ENCODE measurements at places on chromosomes 16 and 17. TPM values are rescaled to one million over a fixed set of nuclear protein-coding genes. Genes with fewer than 3 reads are reported as not detected.

DNA sequence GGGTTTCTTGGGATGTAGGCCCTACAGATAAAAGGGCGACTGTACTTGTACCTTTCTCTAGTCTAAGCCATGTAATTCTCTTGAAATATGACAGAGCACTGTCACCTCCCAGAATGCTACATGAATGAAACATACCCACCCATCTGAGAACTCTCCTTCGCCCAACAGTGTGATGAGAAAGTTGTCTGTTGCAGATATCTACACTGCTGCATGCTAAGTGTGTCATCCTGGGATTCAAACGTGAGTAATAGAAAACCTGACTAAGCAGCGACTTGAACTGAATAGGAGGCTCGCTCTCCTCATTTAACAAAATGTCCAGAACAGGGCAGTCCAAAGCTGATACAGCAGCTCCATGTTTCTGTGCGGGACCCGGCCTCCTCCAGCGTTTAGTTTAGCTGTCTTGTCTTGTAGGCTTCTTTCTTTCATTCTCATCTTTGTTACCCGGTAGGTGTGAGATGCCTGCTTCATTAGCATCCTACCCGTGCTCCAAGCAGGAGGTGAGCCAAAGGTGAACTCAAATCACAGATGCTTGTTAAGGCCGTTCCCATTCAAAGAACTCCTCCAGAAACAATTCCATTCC is 211.9 kb downstream of the PRKCA start:
- H3K27ac ChIP-seq = no peak overlapping the region
- H3K4me1 ChIP-seq = no peaks in the 10 kb centered on the region
- no peak for DNase-seq
- H3K4me3 ChIP-seq = no peak overlapping the region

DNA sequence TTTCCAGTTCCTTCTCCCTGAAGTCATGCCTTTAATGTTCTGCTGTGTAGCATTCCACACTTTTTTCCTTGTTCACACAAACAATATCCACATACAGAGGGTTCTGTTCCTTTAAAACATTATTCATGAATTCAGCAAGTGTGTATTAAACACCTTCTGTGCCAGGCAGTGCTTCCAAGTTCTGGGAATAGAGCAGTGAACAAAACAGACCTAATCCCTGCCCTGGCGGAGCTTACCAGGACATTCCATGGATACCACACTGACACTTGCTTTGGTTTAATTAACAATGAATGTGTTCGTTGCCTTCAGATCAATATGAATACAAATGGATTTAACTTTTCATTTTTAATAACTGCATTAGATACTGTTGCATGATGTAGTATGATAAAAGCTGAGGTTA is 57.9 kb upstream of the CLEC19A start:
- H3K36me3 ChIP-seq = no peaks in the 10 kb centered on the region
- H3K27me3 ChIP-seq = no peaks in the 10 kb centered on the region
- H3K4me1 ChIP-seq = no peaks in the 10 kb centered on the region
- no peak for DNase-seq
- no peak overlapping the region for H3K27ac ChIP-seq
- H3K4me3 ChIP-seq = no peak overlapping the region

DNA sequence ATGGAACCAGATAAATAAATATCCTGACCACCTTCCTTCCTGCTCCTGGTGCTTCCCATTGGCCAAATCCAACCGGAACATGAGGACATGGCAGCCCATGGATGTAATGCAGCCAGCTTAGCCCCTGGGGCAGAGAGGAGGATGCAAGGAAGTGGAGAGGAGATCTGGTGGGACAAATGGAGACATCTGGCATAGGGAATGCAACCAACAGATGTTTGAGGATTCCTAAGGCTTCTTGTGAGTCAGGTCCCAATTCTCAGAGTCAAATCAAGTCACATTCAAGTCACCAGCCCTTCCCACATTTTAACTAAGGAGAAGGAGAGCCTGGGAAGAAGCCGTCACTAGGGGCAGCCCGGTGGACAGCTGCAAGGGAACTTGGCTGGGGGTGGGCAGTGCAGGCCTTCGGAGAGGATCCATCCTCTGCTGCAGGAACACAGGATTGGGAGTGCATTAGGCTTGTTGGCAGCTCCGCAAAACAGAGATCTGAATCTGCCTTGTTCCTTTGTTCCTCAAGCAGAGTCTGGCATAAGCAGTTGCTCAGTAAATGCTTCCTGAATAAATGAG is 62.8 kb upstream of the HS3ST2 start:
- no peak overlapping the region for H3K4me3 ChIP-seq
- no peaks in the 10 kb centered on the region for H3K36me3 ChIP-seq
- no peaks in the 10 kb centered on the region for H3K27me3 ChIP-seq

GRCh38 chr17:40192961-40193360 is 15.7 kb downstream of the RAPGEFL1 start:
- no peak overlapping the region for H3K27ac ChIP-seq
- H3K27me3 ChIP-seq = no peaks in the 10 kb centered on the region
- H3K36me3 ChIP-seq = no peaks in the 10 kb centered on the region
- peaks cover 3% of the 10 kb centered on the region for H3K4me1 ChIP-seq

GRCh38 chr16:64654178-64654577 is 467.7 kb downstream of the CDH11 start:
- no peaks in the 10 kb centered on the region for H3K27me3 ChIP-seq
- H3K36me3 ChIP-seq = no peaks in the 10 kb centered on the region
- DNase-seq = no peak
- no peak overlapping the region for H3K27ac ChIP-seq

DNA sequence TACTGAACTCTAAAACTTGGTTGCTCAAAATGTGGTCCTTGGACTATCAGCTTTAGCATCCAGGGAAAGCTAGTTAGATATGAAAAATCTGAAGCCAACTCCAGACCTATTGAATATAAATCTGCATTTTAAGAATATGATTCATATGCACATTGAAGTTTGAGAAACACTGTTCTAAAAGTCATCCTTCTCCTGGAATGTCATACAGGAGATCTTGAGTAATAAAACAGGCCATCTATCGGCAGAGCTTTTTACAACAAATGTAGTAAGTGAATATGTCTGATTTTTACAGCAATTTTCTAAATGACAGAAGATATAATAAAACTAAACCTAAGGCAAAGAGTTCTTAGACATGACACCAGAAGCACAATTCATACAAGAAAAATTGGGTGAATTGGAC is 140.4 kb downstream of the PMP22 start:
- H3K36me3 ChIP-seq = no peaks in the 10 kb centered on the region
- H3K4me3 ChIP-seq = no peak overlapping the region
- H3K27ac ChIP-seq = no peak overlapping the region
- no peaks in the 10 kb centered on the region for H3K27me3 ChIP-seq
- H3K4me1 ChIP-seq = no peaks in the 10 kb centered on the region

- no peaks in the 10 kb centered on the region for H3K4me1 ChIP-seq
- peak overlapping the region; percentile 64 for H3K4me3 ChIP-seq
- no peak for DNase-seq
- H3K36me3 ChIP-seq = no peaks in the 10 kb centered on the region
- H3K27me3 ChIP-seq = no peaks in the 10 kb centered on the region
Measured at GRCh38 chr17:49191409-49191916, 18.9 kb downstream of the GNGT2 start.

The MYH3 gene
- 2.2 TPM for total RNA-seq

DNA sequence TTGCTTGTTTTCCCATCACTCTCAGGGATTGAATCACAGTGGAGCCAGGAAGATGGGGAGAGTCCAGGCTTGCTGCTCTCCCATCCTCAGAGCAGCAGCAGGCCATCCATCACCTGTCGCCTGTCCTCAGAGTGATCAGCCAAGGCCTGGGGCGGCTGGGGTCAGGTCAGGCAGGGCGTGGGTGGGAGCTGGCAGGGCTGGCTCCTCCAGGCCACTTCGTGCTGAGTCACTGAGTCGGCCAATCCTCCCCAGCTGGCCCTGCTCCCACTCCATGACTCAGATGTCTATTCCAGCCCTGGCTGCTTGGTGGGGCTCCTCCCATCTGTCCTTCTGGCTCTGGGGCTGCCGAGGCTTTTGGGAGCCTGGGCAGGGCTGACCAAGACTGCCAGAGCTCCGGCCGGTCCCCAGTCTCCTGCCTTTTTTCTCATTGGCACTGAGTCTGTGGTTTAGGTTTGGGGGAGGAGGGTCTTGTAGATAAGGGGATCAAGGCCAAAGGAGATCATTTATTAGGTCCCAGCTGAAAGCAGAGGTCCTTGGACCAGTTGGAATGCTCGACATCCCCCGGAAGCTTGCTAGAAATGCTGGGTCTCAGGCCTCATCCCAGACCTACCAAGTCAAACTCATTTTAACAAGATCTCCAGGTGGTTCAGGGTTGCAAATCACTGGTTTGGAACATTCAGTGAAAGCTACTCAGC is 72.7 kb downstream of the ABCC1 start:
- no peaks in the 10 kb centered on the region for H3K36me3 ChIP-seq
- H3K27ac ChIP-seq = peak overlapping the region; percentile 14
- no peak overlapping the region for H3K4me3 ChIP-seq
- no peaks in the 10 kb centered on the region for H3K27me3 ChIP-seq

The TUBB3 gene
- total RNA-seq = 2.9 TPM

GRCh38 chr16:21647562-21648164 is 4.7 kb downstream of the IGSF6 start:
- H3K4me1 ChIP-seq = no peaks in the 10 kb centered on the region
- DNase-seq = no peak
- H3K36me3 ChIP-seq = no peaks in the 10 kb centered on the region
- no peak overlapping the region for H3K27ac ChIP-seq
- H3K4me3 ChIP-seq = no peak overlapping the region

- H3K4me1 ChIP-seq = no peaks in the 10 kb centered on the region
- no peak overlapping the region for H3K4me3 ChIP-seq
- peaks cover 15% of the 10 kb centered on the region for H3K27me3 ChIP-seq
- H3K36me3 ChIP-seq = no peaks in the 10 kb centered on the region
- DNase-seq = no peak
Measured at GRCh38 chr16:87874639-87875427, 5.5 kb upstream of the SLC7A5 start.

The KIAA0753 gene
- 26.5 TPM for total RNA-seq

- DNase-seq = no peak
- no peaks in the 10 kb centered on the region for H3K27me3 ChIP-seq
Measured at GRCh38 chr16:143456-143855, 5.0 kb upstream of the NPRL3 start.

The NARF gene
- 59.5 TPM for total RNA-seq

DNA sequence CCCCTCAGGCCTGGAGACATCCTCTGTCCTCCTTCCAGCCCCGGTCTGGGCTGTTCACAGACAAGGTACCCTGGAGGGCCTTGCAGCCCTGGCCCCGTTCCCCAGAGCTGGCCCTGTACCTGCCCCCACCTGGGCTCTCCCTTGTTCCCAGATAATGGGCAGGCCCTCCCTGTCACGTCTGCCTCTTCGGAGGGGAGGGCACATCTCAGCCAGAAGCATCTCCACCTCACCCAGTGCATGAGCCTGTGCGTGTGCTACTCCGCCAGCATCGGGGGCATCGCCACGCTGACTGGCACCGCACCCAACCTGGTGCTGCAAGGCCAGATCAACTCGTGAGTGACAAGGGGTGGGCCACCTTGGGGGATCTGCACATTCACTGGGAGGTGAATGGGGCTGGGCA is 14.9 kb upstream of the FOXN1 start:
- no peaks in the 10 kb centered on the region for H3K27me3 ChIP-seq
- H3K27ac ChIP-seq = no peak overlapping the region
- no peak overlapping the region for H3K4me3 ChIP-seq

DNA sequence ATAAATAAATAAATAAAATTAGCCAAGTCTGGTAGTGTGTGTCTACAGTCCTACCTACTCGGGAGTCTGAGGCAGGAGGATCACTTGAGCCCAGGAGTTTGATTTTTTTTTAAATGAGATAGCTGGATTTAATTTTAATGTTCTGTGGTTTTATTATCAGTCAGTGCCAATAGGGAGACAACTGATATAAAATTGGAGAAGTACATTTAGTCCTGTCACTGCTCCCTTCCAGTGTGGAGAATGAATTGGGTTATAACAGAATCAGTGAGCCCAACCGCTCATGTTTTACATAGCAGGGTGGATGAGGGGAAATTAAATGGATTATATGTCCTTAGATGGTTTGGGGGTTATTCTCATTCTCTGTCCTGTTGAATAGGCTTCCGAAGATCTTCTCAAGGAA is 6.2 kb downstream of the NME1 start:
- H3K4me3 ChIP-seq = no peak overlapping the region
- H3K27me3 ChIP-seq = no peaks in the 10 kb centered on the region
- DNase-seq = no peak

The MAP2K6 gene
- 10.9 TPM for total RNA-seq

DNA sequence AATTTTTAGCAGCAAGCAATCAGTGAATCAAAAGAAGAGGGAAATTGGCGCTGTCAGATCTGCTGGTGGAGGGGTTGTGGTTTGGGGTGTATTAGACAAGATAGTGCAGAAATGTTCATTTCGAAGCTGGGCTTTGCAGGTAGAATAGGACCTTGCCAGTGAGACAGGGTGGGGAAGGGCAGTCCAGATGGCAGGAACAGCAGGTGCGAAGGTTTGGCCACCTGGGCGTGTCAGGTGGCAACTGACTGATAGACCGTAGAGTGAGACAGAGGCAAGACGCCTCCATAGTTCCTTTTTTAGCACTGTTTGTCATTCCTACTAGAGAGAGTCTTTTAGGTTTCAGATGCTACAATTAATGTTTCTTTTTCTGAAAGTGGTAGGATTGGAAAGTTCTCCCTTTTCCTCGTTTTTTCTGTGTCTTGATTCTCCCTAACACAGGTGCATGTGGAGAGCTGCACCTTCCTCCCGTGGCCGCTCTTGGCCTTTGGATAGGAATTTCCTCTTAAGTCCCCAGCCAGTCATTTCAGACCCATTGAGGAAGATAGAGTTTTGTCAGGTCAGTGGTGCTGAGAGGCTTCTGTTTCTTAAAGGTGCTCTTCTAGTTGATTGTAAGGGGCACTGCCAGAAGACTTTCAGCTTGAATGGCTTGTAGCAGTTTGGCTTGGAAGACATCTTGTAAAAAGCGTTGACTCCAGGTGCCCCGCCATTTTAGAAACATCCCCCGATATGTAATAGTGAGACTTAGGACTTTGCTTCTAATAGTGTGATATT is 315.6 kb downstream of the SNX29 start:
- no peaks in the 10 kb centered on the region for H3K4me1 ChIP-seq
- H3K36me3 ChIP-seq = no peaks in the 10 kb centered on the region
- H3K27me3 ChIP-seq = no peaks in the 10 kb centered on the region
- H3K27ac ChIP-seq = no peak overlapping the region
- no peak for DNase-seq
- no peak overlapping the region for H3K4me3 ChIP-seq

DNA sequence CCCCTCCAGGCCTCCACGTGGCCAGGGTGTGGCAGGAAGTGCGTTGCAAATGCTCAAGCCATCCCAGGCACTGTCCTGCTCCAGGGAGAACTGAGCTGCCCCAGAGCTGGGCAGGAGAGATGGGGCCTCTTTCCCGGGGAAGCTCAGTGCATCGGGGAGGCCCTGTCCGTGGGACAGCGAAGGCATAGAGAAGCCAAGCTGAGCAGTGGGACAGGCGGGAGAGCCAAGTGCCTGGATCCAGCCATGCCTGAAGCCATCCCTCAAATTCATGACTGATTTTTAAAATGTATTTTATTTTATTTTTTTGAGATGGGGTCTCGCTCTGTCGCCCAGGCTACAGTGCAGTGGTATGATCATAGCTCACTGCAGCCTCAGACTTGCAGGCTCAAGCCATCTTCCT is 25.4 kb upstream of the SSTR5 start:
- no peak overlapping the region for H3K27ac ChIP-seq
- no peak overlapping the region for H3K4me3 ChIP-seq
- H3K36me3 ChIP-seq = no peaks in the 10 kb centered on the region

GRCh38 chr17:63232565-63233310 is 213.4 kb downstream of the CYB561 start:
- no peak for DNase-seq
- H3K27me3 ChIP-seq = no peaks in the 10 kb centered on the region
- no peaks in the 10 kb centered on the region for H3K36me3 ChIP-seq
- H3K4me3 ChIP-seq = no peak overlapping the region

GRCh38 chr16:65769776-65770438 is 596.6 kb upstream of the CDH5 start:
- H3K4me3 ChIP-seq = no peak overlapping the region
- H3K4me1 ChIP-seq = no peaks in the 10 kb centered on the region
- DNase-seq = no peak
- H3K27ac ChIP-seq = no peak overlapping the region
- H3K36me3 ChIP-seq = no peaks in the 10 kb centered on the region
- no peaks in the 10 kb centered on the region for H3K27me3 ChIP-seq

The KRTAP9-4 gene
- not detected for total RNA-seq

The BRIP1 gene
- total RNA-seq = 1.0 TPM

Data from breast epithelium (tissue), 4 donors.